ENCODE measurements at places on chromosomes 4 and X.

GRCh38 chr4:116027311-116027710 lies 913.9 kb upstream of the NDST4 start:
- no peak for DNase-seq

DNA sequence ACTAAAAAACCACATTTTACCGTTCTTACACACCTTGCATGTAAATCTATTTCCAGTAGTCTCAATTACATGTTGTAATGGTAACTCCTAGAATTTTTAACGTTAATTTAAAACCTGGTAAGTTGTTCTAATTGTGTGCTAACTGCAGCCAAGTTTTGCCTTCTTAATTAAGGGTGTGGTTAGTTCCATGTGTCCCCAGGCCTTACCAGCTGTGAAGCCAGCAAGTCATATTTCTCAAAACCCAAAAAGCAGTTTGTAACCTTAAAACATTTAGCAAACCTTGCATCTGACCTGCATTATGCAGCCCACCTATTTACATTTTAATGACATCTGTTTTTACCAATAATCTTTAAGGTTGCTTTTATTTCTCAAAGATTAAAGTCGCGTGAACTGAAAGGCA lies 18.4 kb upstream of the FAM47E start:
- no peak for DNase-seq

- DNase-seq: no peak
These were observed 34.7 kb upstream of the TMEM184C start for GRCh38 chr4:147582386-147583060.

DNA sequence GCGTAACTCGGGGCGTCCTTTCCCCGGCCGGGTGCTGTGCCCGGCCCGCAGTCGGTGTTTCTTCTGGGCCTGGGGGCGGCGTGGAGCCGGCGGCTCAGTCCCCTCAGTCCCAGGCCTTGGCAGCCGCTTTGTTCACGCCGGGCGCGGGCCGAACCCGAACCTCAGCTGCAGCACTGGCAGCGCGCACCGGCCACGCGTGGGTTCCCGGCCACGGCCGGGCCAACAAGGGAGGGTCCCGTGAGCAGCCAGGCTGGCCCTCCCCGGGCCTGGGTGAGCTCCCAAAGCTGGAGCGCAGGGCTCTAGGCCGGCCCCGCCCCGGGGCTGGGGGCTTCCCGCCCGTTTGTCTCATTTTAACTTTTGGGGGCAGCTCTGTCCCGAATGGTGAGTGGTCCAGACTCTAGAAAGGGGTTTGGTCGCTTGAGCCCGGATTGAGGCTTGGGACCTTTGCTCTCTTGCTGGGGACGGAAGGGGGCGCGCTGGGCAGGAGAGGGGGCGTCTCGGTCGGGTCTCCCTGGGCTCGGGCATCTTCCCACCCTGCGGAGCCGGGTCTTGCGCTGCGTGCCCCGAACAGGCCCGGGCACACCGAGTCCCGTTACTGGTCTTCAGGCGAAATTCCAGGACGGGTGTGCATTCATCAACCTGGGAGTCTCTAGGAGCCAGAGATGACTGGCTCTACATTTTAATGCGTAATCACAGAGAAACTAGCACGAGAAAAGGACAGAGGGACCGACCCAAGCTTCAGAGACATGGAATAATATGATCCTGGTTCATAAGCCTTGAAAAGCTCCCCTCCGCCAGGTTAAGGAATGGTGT lies 177.1 kb downstream of the CBR4 start:
- no peak for DNase-seq

- DNase-seq: no peak
These were observed 2.8 kb upstream of the BEX3 start for GRCh38 chrX:103373581-103373980.

GRCh38 chr4:111204797-111205196 lies 581.9 kb upstream of the PITX2 start:
- DNase-seq: no peak

GRCh38 chr4:28360681-28361080 lies 1500.0 kb downstream of the STIM2 start:
- DNase-seq: no peak

GRCh38 chr4:153152501-153153338 lies 51.5 kb upstream of the TRIM2 start:
- DNase-seq: peak; percentile 54

- no peak for DNase-seq
These were observed 19.6 kb downstream of the VMA21 start for GRCh38 chrX:151416579-151416978.

DNA sequence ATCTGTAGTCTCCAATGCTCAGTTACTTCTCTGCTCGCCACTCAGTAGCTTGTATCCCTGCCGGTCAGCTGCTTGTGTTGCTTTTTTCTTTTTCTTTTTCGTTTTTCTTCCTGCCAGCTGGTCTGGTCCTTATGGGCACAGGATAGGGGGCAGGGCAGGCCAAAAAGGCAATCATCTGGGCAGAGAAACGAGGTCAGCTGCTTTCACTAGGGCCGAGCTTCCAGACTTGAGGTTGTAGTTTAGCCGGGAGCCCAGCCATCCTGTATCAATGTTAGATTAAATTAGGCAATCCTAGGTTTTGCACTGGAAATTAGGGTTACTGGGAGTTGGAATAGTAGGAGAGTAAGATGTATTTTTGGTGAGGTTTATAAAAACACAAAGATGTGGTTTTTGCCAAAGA lies 3.4 kb downstream of the ARSF start:
- no peak for DNase-seq

- DNase-seq: no peak
These were observed 58.6 kb upstream of the MCF2 start for GRCh38 chrX:139766545-139766983.

- DNase-seq: no peak
These were observed 15.6 kb downstream of the CXorf66 start for GRCh38 chrX:139949703-139950102.

DNA sequence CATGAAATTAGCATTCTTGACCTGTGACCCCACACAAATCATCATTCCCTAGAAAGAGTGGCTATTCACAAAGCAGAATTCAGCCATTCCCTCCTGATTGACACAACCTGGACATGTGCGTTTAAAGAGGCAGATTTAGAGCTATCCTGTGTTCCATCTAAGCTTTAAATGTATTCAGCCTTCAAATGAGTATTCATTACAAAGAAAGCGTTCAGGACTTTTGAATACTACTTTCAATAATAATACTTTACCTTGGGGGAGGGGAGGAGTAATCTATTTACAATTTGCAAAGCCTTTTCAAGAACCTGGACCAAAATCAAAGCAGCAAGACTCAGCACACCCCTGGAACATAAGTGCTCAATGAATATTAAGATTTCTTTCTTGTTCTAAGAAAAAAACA lies 22.5 kb upstream of the GPC4 start:
- DNase-seq: no peak

GRCh38 chr4:146178126-146178525 lies 2.6 kb downstream of the LSM6 start:
- no peak for DNase-seq

DNA sequence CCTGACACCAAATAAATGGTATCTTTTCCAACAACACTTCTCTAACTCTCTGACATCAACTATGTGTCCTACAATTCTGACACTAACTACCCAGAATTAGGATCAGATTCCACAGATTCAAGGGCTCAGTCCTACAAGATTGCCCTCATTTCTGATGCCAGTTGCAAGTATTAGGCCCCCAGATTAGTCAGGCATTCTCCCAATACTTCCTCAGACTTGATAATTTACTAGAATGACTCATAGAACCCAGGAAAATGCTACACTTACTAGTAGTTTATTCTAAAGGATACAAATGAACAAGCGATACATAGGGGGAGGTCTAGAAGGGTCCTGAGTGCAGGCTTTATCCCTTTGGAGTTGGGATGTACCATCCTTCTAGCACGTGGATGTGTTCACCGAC lies 8.5 kb downstream of the TIGD2 start:
- DNase-seq: no peak

DNA sequence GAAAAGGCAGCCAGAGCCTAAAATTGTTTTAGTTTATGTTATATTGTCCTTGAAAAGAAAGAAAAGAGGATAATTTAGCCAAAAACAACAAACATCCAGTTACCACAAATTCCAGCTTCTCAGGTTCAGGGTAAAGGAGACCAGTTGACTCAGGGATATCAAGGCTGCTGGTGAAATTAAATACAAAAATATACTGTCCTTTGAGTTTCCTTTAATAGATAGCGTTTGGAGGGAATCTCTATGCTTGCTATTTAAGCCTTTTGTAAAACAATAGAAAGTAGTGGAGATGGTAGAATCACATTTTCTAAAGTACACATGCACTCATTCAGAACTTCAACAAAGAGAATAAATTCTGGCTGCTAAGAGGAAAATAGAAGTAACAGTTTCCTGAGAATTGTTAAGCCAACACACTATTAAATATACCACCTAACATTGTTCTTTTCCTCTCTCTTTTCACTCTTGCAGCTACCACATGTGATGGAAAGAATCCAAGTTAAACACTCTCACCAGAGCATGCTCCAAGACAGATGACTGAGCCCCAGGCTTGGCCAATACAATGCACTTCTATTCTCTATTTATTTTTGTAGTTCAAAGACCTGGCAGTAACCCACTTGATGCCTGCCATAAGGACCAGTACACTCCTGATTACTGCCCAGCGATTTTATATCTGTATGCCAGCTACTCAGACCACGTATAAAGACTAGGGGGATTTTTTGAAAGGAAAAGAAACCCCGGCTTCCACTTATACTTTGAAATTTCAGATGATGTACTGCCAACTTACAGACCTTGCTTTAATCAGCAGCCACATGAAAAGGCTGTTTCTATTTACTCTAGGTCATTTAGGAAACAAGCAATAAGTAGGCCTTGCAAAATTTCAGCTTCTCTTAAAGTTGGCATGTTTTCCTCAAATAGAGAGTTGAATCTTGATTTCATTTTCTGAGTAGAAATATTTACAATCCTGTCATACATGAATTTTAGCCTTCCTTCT lies 756.9 kb downstream of the FAT4 start:
- DNase-seq: no peak

DNA sequence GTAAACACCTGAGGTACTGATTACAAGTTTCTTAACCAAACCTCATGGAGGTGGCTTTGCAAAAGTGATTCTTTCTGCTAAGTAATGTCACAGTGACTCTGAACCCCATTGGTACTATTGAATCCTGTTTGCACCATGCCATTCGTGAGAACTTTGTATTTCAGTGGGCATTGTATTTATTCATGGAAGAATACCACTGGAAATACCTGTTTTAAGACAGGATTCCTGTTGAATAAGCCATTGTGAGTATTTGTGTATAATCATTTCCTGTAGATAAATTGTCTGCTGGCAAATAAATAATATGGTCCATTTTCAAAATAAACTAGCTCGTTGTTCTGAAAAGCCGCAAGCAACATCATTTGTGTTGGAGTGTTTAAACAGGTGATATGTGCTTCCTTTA lies 136.4 kb upstream of the GUCY1A1 start:
- DNase-seq: no peak

- DNase-seq: no peak
These were observed 11.5 kb downstream of the FBXW7 start for GRCh38 chr4:152524427-152524826.

DNA sequence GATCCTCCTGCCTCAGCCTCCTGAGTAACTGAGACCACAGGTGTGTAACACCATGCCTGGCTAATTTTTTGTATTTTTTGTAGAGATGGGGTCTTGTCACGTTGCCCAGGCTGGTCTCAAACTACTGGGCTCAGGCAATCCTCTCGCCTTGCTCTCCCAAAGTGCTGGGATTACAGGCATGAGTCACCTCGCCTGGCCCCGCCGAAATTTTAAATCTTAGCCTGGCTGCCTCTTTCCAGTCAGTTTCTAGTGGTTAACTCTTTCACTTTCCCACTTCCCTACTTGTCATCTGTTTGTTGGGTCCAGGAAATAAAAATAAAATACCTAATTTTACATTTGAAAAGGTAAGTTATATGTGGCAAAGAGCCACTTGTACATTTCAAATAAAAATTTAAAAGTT lies 62.4 kb downstream of the TMEM165 start:
- no peak for DNase-seq

DNA sequence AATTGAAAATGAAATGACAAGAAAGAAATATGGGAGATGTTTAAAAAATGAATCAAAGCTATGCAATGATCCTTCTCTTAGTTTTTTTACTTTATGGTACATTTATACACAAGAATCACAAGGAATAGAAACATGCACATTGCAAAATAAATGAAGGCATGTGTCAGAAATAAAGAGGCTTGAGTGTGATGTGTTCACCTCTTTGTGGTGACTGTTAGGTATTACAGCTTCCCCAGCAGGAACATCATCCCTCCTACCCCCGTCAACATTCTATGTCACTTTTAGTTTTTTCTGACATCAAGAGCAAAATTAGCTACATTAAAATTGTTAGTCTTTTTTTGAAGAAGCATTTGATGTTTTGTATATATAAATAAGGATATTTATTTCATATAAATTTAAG lies 214.8 kb downstream of the SLC4A4 start:
- DNase-seq: no peak

DNA sequence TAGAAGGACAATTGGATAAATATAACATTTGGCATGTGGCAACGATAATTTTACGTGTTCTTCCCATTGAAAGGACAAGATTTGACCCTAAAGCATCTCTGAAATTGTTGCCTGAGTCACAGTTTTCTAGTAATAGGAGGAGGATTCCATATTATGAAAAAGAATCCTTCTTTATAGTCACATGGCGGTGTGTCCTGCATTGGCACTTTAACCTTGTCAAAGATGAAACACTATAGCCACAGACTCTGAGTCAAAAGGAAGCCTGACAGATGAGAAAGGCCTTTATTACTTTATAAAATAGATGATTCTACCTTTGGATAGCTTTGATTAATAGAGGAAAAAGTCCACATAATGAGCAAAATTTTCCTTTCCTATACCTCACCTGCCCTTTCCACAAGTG lies 11.5 kb downstream of the LNX1 start:
- DNase-seq: no peak

GRCh38 chr4:133452678-133453077 lies 303.6 kb downstream of the PCDH10 start:
- no peak for DNase-seq

GRCh38 chr4:104860238-104861123 lies 286.2 kb upstream of the TET2 start:
- DNase-seq: peak; percentile 45

DNA sequence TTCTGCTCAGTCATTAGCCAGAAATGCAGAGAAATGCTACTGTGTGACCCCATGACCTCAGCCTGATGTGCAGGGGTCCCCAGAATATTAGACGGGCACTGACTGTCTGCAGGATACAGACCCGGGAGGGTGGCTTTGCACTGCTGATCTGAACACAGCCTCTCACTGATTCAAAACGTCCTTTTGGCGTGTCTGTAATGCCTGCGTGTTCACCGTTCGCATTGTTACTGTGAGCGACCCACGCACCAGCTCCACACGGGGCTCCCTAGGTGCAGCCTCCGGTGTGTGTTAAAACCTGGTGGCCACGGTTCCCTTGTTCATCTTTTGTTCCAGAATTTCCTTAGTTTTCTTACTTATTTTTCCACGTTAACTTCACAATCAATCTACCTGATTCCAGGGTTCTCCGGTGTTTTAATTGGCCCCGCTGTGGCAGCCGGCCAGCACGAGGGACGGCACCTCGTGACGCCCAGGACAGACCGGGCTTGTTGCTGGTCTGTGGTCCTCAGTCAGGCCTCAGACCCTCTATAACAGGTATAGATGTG lies 32.0 kb upstream of the SPON2 start:
- DNase-seq: no peak

GRCh38 chrX:111191598-111191997 lies 78.7 kb downstream of the CAPN6 start:
- DNase-seq: no peak
